ENCODE measurements at places on chromosomes 12 and 14.
A peak's percentile ranks its signal among the peaks of the same experiment; 100 is the strongest.

GRCh38 chr12:20602641-20603391, 92.3 kb upstream of the SLCO1C1 start:
- peak; percentile 66 for DNase-seq

- DNase-seq, result no peak
Measured at GRCh38 chr12:109295764-109296425, 13.2 kb downstream of the FOXN4 start.

DNA sequence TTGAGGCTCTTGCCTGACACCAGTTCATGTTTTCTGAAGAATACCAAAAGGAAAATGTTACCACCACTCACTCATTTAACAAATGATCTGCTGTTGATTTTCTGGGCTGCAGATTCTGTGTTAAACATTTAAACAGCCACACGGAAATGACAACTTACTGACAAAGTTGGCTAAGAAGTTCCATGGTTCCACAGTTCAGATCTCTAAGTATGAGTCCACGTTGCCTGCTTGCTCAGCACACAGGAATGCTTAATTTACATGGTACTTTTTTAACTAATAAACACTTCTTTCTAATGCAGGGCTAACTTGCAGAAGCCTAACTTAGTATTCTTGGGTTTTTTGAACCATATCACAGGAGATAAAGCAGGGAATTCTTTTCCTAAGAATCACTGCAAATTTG, 34.7 kb downstream of the PTGER2 start:
- DNase-seq, result no peak

- no peak for DNase-seq
Measured at GRCh38 chr12:39878753-39879152, 227.1 kb downstream of the SLC2A13 start.
